Ascending aorta (tissue), 2 donors: ENCODE measurements at places on chromosomes 1 and 21.

DNA sequence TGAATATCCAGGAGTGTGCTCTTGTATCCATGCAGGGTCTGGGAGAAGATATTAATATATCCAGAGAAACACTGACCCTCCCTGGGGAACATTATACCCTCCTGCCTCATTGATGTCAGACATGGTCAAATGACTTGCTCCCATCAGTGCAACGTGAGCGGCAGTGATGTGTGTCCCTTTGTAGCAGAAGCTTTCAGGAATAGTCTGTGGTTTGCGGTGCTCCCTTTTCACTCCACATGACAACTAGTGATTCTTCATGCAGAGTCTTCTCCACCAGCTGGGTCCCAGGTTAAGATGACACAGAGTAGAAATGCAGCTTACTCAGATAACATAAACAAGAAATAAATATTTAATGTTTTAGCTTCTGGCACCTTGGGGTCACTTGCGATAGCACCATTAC, 31.9 kb upstream of the LYPD8 start:
- no peak overlapping the region for H3K27ac ChIP-seq
- no peaks in the 10 kb centered on the region for H3K4me1 ChIP-seq
- H3K27me3 ChIP-seq: no peaks in the 10 kb centered on the region
- H3K4me3 ChIP-seq: no peak overlapping the region

- no peaks in the 10 kb centered on the region for H3K27me3 ChIP-seq
- H3K36me3 ChIP-seq: peaks cover 7% of the 10 kb centered on the region
- no peak for DNase-seq
- H3K27ac ChIP-seq: peak within 1 kb of the TSS; percentile 87
- no peaks in the 10 kb centered on the region for H3K4me1 ChIP-seq
- H3K4me3 ChIP-seq: peak within 1 kb of the TSS; percentile 81
These were observed at the start of gene GPX7 for GRCh38 chr1:52601991-52602855. GPX7 (plus strand) TSS chr1:52602371; CDS start chr1:52602410, 39 bp downstream.

DNA sequence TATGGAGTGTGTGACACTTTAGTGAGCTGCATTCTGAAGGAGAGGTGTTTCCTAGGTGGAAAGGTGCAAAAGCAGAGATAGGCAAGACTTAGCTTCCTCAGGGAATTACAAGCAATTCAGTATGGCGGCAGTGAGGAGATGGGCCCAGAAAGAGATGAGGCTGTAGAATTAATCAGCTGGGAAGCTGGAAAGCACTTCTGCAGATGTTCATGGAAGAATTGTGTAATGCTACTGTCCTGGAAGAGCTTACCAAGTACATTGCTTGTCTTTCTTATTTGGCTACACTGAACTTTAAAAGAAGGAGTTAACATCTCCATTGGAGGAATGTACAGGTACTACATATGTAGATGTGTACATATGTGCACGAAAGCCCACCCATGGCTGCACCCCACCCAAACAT, 103.7 kb upstream of the DPT start:
- H3K4me1 ChIP-seq: no peaks in the 10 kb centered on the region
- DNase-seq: no peak
- H3K27ac ChIP-seq: no peak overlapping the region
- H3K4me3 ChIP-seq: no peak overlapping the region
- no peaks in the 10 kb centered on the region for H3K27me3 ChIP-seq
- H3K36me3 ChIP-seq: no peaks in the 10 kb centered on the region

DNA sequence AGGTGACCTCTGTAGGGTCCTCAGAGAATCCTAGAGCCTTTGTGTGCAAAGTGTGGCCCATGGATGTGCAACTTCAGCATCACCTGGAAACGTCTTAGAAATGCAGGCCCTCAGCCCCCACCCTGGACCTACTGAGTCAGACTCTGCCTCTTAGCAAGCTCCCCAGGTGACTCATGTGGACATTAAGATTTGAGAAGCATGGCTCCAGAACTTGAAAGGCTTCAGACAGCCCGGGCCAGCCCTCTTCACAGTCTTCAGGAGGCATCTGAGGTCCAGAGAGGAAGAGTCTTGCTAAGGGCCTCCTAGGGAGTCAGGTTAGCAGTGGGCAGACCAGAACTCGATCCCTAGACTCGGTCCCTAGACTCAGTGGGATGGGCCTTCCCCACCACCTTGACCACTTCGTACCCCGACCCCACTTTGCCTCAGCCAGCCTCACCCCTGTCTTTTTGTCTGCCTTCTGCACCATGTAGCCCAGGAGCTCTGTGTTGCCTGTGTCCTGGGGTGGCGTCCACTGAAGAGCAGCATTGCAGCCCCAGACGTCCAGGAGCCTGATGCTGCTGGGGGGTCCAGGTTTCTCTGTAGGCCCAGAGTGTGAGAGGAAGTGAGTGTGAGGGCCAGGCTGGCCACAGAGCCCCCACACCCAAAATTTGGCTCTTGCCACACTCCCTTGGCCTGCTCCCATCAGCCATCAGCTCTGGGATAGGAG, 4.8 kb downstream of the MYBPH start:
- no peaks in the 10 kb centered on the region for H3K4me1 ChIP-seq
- DNase-seq: no peak
- H3K27ac ChIP-seq: no peak overlapping the region
- H3K4me3 ChIP-seq: no peak overlapping the region
